GM19239 (cell line): ENCODE measurements at places on chromosomes 13 and 19.

- DNase-seq, result peak; percentile 73
These were observed 433 bp upstream of the ZNF616 start for GRCh38 chr19:52140032-52140710.

GRCh38 chr13:49690133-49690994, 922 bp downstream of the EBPL start:
- DNase-seq, result peak; percentile 28

DNA sequence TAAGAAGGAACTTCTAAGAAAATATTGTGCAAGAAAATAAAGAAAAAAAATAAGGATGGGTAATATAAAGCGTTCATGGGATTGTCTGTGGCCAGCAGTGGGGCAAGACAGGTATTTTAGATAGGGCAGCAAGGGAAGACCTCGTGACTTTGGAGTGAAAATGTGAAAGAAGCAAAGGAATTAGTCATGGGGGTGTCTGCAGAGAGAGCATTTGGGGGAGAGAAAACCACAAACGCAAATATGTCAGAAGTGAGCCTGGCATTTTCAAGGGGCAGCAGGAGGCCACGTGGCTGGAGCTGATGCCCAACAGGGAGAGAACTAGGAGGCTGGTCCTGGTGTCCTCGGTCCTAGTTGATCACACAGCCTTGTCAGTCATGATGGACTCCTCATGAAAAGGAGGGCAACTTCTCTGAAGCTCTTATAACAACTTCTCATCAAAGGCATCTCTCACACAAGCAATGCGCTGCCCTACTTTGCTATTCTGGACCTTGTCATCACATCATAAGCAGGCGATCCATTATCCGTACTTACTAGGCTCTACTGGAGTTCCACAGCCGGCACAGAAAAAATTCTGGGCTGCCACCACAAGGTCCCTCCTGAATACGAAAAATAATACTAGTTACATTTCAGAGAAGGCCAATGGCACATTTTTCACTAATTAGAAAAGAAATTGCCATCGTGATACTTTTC, 31.0 kb downstream of the RUBCNL start:
- no peak for DNase-seq

GRCh38 chr13:101846249-101846648, 393.8 kb downstream of the ITGBL1 start:
- no peak for DNase-seq

DNA sequence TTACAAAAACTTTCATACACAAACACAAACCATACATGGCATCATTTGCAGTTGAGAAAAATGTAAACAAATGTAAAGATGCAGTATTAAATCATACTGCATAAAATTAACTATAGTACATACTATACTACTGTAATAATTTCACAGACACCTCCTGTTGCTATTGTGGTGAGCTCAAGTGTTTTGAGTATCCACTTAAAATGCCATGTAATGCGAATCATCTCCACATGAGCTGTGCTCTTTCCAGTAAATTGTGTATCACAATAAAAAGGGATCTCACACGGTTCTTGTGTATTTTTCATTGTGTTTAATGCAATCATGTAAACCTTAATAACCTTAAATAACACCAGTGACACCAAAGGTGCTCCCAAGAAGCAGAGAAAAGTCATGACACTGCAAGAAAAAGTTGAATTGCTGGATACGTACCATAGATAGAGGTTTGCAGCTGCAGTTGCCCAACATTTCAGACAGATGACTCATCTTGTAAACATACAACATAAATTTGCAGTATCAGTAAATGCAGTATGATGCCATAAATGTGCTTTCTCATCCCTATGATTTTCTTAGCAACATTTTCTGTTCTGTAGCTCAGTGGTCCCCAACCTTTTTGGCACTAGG, 166.6 kb downstream of the RAP2A start:
- DNase-seq, result no peak

- DNase-seq, result no peak
These were observed 373.1 kb downstream of the DIAPH3 start for GRCh38 chr13:59790626-59791025.

DNA sequence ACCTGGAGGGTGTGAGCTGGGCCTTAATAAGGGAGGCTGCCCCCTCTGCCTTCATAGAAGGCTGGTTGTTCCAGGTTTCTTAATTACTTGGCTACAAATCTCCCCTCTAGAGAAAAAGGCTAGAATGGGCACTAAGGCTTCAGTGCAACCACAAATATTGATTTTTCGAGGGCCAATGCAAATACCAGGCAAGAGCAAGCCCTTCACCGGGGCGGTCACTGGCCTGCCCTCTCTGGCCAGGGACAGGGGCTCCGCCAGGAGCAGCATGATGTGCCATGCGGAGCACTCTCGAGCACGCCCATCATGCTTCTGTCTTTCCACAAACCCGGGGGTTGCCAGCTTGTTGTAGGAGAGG, 127.8 kb upstream of the SPACA7 start:
- DNase-seq, result no peak

DNA sequence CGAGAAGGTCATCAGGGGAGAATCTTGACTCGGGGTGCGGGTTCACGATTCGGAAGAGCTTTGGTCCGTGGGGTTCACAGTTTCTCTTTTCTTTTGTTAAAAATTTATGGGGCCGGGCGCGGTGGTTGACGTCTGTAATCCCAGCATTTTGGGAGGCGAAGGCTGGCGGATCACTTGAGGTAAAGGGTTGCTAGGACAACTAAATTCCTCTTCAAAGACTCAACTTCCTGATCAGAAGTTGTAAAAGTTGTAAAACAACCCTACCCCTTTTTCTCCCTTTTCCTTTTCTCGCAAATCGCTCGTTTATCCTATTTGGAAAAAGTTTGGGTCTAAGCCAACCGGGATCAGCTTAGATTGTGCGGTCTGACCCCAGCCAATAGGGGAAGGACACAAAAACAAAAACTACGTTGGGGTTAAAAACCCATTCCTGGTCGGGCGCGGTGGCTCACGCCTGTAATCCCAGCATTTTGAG, 673 bp downstream of the ZNF486 start:
- DNase-seq, result no peak

GRCh38 chr19:32866061-32866460, 3.5 kb downstream of the SLC7A9 start:
- no peak for DNase-seq

- no peak for DNase-seq
These were observed 12.5 kb upstream of the ZNF675 start for GRCh38 chr19:23699521-23699860.

GRCh38 chr19:43380771-43381386, 27.4 kb downstream of the CD177 start:
- DNase-seq, result no peak

DNA sequence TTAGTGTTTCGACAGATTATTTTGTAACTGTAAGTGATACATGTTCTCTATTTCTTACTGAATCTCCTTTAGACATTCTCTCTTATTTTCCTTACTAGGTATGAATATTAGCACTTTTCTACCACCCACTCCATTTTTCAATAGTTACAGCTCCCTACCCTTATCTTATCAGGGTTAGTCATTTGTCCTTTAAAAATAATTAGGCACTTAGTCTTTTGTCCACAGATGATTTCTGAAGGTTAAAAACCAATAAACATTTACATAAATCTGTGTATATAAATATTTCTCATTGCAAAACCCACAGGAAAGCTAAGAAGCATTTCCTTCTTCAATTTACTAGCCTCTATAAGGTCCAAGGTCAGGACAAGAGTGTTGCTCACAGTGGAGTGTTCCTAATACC, 624.1 kb upstream of the MIR17HG start:
- no peak for DNase-seq
